Naive thymus-derived CD8-positive, alpha-beta T cell (primary cell): ENCODE measurements at places on chromosomes 3 and 15.

DNA sequence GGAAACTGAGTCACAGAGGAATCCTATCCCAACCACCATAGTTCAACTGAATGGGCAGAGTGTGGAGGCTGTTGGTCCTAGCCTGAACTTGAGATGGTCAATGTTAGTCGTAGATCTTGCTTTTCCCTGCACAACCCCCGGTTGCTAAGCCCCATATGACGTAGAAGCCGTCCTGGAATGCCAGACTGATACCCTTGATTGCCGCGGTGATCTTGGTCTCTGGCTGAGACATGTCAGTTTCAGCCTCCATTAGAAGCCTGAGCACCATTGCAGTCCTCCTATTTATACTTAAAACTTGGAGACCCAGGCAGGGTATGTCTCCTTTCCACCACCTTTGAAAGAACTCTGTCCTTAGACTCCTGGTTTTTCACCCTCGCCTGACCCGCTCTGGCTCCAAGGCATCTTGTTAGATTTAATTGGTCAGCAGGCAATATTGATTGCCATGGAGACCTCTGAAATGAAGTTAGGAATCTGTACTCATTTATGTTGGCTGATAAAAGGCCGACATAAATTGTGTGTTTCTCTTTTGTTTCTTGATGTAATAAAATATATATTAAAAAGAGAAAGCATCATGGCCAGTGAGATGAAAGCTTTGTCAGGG, 53.4 kb downstream of the RPLP1 start:
- DNase-seq: no peak

- no peak for DNase-seq
Observed at GRCh38 chr3:177783338-177783737, 586.1 kb upstream of the TBL1XR1 start.

DNA sequence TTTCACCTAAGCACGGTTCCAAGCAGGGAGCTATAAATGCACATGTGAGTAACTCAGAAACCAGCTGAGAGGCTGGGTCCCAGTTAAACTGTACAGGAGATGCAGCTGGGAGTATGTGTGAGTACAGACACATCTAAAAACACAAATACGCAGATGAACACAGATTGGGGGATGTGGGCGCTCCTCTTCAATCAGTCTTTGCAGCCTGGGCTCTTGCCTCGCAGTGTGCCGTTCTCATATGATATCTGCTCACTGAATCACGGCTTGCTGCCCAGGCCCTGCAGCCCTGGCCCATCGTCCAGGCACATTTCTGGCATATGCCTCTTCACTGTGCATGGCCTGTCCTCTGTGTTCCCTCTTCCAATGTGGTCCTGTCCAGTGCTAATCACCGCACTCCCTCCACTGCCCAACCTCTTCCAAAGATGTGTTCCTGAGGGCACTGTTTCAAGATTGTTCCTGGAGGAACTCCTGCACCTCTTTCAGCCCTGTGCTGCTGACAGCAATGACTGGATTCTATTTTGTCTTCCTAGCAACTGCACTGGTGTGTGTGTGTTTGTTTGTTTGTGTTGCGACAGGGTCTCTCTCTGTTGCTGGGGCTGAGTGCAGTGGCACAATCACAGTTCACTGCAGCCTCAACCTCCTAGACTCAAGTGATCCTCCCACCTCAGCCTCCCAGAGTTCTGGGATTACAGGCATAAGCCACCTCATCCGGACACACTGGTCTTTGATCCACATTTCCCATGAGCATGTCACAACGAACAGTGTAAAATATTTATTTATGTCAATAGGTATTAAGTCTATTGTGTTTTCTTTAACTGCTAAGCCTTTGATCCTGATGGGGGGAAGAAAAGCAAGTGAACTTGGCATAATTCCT, 17.0 kb downstream of the CA12 start:
- no peak for DNase-seq

DNA sequence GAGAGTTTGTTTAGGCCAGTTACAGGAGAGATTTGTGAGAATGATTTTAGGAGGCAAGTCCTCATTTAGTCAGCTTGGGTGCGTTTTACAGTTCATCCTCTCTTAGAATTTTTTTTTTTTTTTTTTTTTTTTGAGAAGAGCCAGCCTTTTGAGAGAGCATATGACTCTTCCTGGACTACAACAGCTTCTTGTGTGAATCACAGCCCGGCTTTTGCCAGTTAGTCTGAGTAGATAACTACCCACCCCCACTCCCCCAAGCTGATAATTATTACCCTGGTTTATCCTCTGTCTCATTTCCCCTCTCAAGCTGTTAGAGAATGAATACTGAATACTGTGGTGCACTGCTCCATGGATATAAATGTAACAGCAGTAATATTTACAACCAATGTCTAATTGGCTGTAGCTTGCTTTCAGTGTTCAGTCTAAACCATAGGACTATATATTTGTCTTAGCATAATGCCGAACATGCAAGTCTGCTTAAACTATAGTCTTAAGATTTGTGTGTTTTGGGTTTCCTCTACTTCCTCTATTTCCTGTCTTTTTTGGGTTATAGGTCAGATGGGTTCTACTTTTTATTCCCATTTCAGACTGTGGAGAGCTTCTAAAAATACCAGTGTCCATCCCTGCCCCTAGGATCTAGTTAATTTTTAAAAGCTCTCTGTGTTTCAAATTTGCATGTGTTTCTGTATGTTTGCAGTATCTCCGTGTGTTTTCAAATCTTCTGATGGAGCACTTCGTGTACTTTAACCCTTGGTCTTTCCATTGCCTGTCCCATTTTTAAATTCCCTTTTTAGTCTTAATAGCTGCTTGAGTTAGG, 8.0 kb downstream of the CHD2 start:
- no peak for DNase-seq

- no peak for DNase-seq
Observed at GRCh38 chr15:59399465-59400102, 26.9 kb upstream of the MYO1E start.

- DNase-seq: no peak
Observed at GRCh38 chr3:193030276-193030675, 112.6 kb upstream of the MB21D2 start.

DNA sequence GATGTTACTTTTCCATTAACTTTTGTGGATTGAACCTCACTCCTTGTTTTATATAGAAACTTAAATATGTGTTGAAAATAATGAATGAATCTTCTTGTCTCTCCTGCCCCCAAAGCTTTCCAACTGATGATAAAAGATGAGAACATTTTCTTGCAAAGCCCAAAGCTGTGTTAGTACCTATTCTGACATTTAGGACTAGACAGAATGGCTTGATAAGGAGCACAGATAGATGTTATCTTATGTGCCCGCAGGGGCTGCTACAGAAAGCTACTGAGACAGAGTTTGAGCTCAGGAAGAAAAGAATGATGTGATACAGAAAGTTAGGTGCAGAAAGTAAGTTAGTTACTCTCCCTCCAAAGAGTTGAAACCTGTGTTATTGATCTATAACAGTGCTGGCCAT, 109.4 kb upstream of the ATP11B start:
- no peak for DNase-seq

DNA sequence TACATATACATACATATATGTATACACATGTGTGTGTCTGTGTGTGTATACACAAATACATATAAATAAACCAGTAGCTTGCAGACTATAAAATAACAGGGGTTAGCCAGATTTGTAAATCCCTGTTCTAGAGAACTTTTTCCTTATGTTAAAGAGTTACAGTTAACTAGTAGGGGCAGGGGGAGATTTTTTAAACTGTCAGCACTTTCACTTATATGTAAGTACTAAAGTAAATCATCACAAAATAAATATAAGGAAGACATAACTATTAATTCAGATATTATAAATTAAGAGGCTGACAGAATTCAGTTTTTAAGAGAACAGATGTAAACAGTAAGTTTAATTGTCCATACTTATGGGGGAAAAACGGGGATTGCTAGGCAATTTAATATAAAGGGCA, 74.0 kb downstream of the LRRFIP2 start:
- no peak for DNase-seq

GRCh38 chr3:118406562-118406961, 628.1 kb downstream of the IGSF11 start:
- no peak for DNase-seq
